K562 (cell line): ENCODE measurements at places on chromosomes 4 and X. TPM values are rescaled to one million over a fixed set of nuclear protein-coding genes. Genes with fewer than 3 reads are reported as not detected.
A peak's percentile ranks its signal among the peaks of the same experiment; 100 is the strongest.

DNA sequence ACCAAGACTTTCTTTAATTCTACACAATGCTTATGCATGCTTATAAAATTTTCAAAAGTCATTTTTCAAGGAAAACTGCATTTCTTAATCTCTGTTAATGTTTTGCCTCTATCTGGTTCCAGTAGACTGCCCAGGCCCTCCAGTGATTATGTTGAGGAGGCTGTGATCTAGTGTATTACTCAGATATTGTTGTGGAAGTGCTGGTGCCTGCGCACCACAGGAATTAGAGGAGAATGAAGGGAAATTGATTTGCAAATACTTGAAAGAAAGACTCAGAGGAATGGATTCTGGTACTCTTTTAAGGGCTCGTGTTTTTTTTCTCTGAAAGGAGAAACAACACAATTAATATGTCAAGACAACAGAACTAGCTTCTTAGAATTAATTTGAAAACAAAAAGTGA is 1015.1 kb downstream of the RPA4 start:
- DNase-seq, result no peak
- H3K36me3 ChIP-seq, result no peaks in the 10 kb centered on the region
- H3K4me1 ChIP-seq, result no peaks in the 10 kb centered on the region
- no peak overlapping the region for H3K4me3 ChIP-seq
- H3K27ac ChIP-seq, result no peak overlapping the region
- H3K27me3 ChIP-seq, result no peaks in the 10 kb centered on the region

DNA sequence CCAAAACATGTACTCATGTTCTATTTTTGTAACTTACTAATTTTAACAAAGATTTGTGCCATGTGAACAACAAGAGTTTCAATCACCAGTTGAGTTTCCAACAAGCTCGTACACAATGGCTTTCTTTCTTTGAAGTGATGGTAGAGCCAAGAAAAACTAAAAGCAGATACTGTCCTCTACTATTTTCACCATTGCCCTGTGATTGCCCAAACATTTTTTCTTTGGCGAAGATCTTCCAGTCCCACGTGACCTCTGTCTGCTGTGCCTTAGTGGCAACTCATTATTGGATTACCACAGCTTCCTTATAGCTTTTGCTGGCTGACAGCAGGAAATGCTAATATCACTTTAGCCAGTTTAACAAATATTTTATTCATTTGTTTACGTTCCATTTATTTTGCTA is 1147.1 kb downstream of the STIM2 start:
- no peak overlapping the region for H3K27ac ChIP-seq
- no peaks in the 10 kb centered on the region for H3K36me3 ChIP-seq
- no peaks in the 10 kb centered on the region for H3K27me3 ChIP-seq

GRCh38 chr4:120659616-120660170 is 262.8 kb downstream of the PRDM5 start:
- H3K4me1 ChIP-seq, result no peaks in the 10 kb centered on the region
- no peaks in the 10 kb centered on the region for H3K27me3 ChIP-seq
- no peak overlapping the region for H3K4me3 ChIP-seq
- no peaks in the 10 kb centered on the region for H3K36me3 ChIP-seq
- DNase-seq, result no peak

DNA sequence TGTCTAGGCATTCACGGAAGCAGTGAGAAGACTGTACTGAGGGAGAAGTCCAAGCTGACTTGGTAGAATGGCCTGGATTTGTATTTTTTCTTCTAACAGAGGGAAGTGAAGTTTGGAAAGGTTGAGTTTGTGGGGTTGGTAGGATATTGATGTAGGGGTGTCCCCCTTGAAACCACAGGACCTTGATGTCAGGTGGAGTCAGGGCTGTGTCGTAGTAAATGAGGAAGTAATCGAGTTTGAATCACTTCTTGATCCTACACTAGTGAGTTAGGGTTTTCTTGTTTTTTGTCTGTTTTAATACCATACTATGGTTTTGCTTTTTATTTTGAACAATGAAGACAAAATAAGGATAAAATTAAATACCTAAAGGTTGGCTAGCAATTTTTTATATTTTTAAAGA is 30.1 kb upstream of the ANAPC4 start:
- no peak overlapping the region for H3K27ac ChIP-seq
- H3K4me3 ChIP-seq, result no peak overlapping the region
- no peak for DNase-seq
- H3K36me3 ChIP-seq, result peaks cover 17% of the 10 kb centered on the region; the same call in 1 of the 3 replicates
- no peaks in the 10 kb centered on the region for H3K4me1 ChIP-seq

PPARGC1A gene
- total RNA-seq, result 0.02 TPM in 1 of 2 replicates, not detected in the other

ZDHHC15 gene
- total RNA-seq, result 0.07 TPM in 1 of 2 replicates, not detected in the other

TCEAL5 gene
- total RNA-seq, result not detected in 2 replicates

H2AZ1 gene
- total RNA-seq, result 718 and 751 TPM in 2 replicates

- DNase-seq, result no peak
- no peak overlapping the region for H3K4me3 ChIP-seq
- H3K4me1 ChIP-seq, result no peaks in the 10 kb centered on the region
- no peaks in the 10 kb centered on the region for H3K36me3 ChIP-seq
Measured at GRCh38 chr4:106095408-106095807, 200.1 kb downstream of the NPNT start.

DNA sequence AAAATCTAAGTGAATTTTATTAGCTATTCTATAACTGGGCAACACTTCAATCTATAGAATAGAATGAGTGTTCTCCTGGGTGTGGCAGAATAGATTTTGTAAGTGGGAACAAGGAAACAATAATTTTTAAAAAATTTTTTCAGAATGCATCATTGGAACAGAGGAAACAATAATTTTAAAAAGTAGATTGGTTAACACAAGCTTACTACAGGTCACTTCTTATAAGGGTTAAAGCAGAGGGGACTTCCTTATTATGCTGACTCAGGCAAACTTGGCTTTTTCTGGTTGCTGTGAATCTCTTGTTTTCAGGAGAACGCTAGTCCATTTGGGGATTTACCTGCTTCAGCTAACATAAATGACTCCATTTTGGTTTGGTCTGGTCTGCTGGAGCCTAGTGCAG is 52.5 kb downstream of the HOPX start:
- no peaks in the 10 kb centered on the region for H3K27me3 ChIP-seq
- no peak overlapping the region for H3K27ac ChIP-seq
- H3K36me3 ChIP-seq, result no peaks in the 10 kb centered on the region
- H3K4me3 ChIP-seq, result no peak overlapping the region

F8A3 gene
- total RNA-seq, result 0.25 TPM in 1 of 2 replicates, not detected in the other

IL2RG gene
- total RNA-seq, result 18.0 and 19.7 TPM in 2 replicates

DNA sequence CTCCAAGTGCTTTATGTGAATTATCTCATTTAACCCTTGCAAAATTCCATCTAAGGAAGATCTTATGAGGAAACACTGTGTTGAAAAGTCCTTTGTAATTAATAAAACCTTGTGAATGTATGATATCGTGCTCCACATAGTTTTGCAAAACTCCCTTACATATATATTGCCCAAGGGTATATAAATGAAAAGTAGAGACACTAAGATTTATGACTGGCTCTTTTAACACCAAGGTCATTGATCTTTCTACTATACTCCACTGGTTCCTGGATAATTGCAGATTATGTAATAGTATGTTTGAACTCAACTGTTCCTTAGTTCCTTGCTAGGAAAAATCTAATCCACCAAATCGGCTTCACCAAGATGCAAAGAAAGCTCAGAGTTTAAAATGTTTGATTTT is 48.0 kb upstream of the TMEM33 start:
- H3K27ac ChIP-seq, result no peak overlapping the region
- no peaks in the 10 kb centered on the region; the same call in none of the 2 replicates for H3K27me3 ChIP-seq
- DNase-seq, result no peak
- no peaks in the 10 kb centered on the region for H3K4me1 ChIP-seq
- H3K36me3 ChIP-seq, result no peaks in the 10 kb centered on the region

RTL3 gene
- total RNA-seq, result not detected in 2 replicates

GRCh38 chr4:111933703-111934102 is 211.6 kb upstream of the FAM241A start:
- no peaks in the 10 kb centered on the region for H3K27me3 ChIP-seq
- H3K36me3 ChIP-seq, result no peaks in the 10 kb centered on the region
- H3K4me3 ChIP-seq, result no peak overlapping the region
- no peak for DNase-seq

DNA sequence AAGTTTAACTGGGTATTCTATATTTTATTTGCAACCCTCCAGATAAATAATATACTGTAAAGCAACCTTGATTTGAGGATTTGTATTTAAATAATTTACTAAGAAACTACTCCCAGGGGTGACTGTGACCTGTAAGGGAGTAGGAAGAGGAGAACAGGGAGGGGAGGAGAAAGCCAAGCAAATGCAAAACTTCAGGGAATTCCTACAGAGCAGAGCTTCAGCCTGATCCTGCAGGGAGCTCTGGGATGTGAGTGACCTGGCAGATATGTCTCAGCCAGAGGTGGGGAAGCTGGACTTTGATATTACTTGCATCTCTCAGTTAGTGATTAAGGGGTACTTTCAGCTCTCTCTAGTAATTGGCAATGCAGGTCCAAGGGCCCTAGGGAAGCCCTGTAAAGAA is 302.0 kb downstream of the FRMPD4 start:
- H3K27ac ChIP-seq, result no peak overlapping the region
- H3K27me3 ChIP-seq, result no peaks in the 10 kb centered on the region
- no peak for DNase-seq
- no peak overlapping the region for H3K4me3 ChIP-seq
- H3K4me1 ChIP-seq, result no peaks in the 10 kb centered on the region
- no peaks in the 10 kb centered on the region for H3K36me3 ChIP-seq

SHROOM3 gene
- total RNA-seq, result 0.07 and 0.22 TPM in 2 replicates

DNA sequence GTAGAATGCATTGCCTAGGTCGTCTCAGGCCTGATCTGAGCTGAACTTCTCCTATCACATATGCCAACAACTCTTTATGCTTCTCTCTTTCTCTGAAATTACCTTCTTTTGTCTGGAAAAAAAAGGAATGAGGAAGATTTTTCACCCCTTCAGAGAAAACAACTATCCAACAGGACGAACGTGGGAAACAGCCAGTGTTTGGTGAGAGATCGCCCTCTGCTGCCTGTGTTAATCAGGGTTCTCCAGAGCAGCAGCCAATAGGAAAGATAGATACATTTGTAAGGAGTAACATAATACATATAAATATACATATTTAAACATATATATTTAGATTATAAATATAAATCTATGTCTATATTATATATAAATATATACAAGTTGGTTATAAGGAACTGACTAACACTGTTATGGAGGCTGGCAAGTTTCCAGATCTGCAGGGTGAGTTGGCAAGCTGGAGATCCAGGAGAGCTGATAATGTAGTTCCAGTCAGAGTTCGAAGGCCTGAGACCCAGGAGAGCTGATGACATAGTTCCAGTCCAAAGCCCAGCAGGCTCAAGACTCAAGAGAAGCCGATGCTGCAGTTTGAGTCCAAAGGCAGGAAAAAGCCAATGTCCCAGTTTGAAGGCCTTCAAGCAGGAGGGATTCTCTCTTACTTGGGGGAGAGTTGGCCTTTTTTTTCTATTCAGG is 13.3 kb downstream of the CETN2 start:
- H3K4me1 ChIP-seq, result peaks cover 8% of the 10 kb centered on the region; the same call in 2 of the 3 replicates
- H3K36me3 ChIP-seq, result no peaks in the 10 kb centered on the region

AMTN gene
- total RNA-seq, result not detected in 2 replicates

- no peaks in the 10 kb centered on the region for H3K4me1 ChIP-seq
- DNase-seq, result no peak
- no peak overlapping the region for H3K27ac ChIP-seq
- peaks cover 3% of the 10 kb centered on the region; the same call in 2 of the 3 replicates for H3K27me3 ChIP-seq
- no peak overlapping the region for H3K4me3 ChIP-seq
- no peaks in the 10 kb centered on the region for H3K36me3 ChIP-seq
Measured at GRCh38 chr4:1550122-1551070, 133.7 kb downstream of the FAM53A start.

DNA sequence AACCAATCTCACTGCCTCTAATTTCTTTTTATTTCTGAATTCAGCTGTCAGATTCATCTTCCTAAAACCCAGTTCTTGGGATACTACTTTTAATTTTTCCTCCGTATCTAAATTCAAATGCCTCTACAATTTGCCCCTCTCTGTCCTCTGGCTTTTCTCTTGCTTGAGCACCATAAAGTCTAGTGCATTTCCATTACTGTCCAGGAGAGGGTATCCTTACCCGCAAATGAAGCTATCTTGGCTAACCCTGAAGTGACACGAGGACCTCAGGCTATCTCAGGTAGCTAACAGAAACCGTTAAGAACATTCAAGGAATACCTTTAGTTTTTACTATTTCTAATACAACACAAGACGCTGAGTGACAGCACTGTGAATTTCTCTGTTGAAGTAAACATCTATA is 49.4 kb upstream of the PRR32 start:
- no peak overlapping the region for H3K27ac ChIP-seq
- H3K36me3 ChIP-seq, result no peaks in the 10 kb centered on the region
- no peaks in the 10 kb centered on the region for H3K4me1 ChIP-seq
- peak; percentile 15 for DNase-seq
- H3K27me3 ChIP-seq, result no peaks in the 10 kb centered on the region

GRCh38 chrX:26138274-26138673 is at the start of gene MAGEB18:
MAGEB18 (plus strand) TSS chrX:26138343; CDS start chrX:26138986, 643 bp downstream.
- H3K4me3 ChIP-seq, result no peak within 1 kb of the TSS
- H3K27me3 ChIP-seq, result no peaks in the 10 kb centered on the region
- H3K4me1 ChIP-seq, result no peaks in the 10 kb centered on the region
- H3K36me3 ChIP-seq, result no peaks in the 10 kb centered on the region
- no peak within 1 kb of the TSS for H3K27ac ChIP-seq
- no peak for DNase-seq

ZMYM3 gene
- total RNA-seq, result 34.6 and 36.3 TPM in 2 replicates

DNA sequence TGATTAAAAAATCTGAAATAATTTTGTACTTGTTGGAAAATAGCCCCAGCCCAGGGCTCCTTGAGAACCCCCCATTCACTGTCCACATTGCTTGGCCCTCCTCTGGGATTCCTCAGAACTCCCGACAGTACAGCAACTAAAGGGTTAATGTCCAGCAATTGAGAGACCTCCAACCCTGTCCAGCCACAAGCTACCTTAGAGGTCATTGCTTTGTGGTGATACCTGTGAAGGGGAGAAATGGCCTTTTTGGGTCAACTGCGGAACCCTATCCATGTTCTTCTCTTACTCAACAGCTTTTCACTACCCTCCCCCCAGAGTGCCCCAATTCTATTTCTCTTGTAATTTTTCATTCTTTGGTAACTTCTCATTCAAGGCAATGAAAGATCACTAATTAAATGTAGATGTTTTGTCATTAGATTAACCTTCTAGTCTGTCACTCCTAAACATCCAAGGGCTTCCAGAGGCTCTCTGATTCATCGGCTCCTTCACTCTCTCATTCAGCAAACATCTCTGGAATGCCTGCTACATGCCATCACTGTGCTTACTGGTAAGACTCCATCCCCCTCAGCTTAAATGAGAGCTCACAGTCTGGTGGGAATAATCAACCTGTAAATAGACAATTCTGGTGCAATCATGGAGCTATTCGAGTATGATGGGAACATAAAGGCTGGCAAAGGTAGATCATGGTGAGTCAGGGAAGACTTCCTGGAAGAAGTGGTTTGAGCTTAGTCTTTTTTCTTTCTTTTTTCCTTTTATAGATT is 241.4 kb upstream of the PGRMC2 start:
- H3K27me3 ChIP-seq, result no peaks in the 10 kb centered on the region
- peaks cover 6% of the 10 kb centered on the region; the same call in 2 of the 3 replicates for H3K4me1 ChIP-seq
- H3K36me3 ChIP-seq, result no peaks in the 10 kb centered on the region
- H3K4me3 ChIP-seq, result no peak overlapping the region

ZCCHC12 gene
- not detected in 2 replicates for total RNA-seq

DNA sequence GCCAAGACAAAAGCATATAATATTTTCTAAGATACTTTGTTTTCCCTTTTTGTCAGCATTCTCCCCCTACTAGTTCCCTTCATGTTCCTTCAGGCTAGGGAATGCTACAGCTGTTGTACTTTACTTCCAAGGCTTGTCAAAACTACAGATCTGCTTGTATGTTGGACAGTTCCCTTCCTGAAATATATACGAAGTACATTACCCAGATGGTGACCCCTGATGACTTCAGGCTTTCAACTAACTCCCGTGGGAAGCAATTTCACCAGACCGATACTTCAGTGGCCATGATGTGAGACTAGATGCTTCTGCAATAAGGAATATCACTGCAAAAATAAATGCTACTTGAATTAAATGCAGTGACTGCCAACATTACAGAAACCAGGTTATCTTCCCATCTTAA is 332.8 kb downstream of the SH2D1A start:
- no peaks in the 10 kb centered on the region for H3K27me3 ChIP-seq
- no peak overlapping the region for H3K27ac ChIP-seq
- no peak overlapping the region for H3K4me3 ChIP-seq
